Thyroid gland (tissue), 4 donors: ENCODE measurements at places on chromosomes 1 and 21. TPM values are rescaled to one million over a fixed set of nuclear protein-coding genes. Genes with fewer than 3 reads are reported as not detected.

DNA sequence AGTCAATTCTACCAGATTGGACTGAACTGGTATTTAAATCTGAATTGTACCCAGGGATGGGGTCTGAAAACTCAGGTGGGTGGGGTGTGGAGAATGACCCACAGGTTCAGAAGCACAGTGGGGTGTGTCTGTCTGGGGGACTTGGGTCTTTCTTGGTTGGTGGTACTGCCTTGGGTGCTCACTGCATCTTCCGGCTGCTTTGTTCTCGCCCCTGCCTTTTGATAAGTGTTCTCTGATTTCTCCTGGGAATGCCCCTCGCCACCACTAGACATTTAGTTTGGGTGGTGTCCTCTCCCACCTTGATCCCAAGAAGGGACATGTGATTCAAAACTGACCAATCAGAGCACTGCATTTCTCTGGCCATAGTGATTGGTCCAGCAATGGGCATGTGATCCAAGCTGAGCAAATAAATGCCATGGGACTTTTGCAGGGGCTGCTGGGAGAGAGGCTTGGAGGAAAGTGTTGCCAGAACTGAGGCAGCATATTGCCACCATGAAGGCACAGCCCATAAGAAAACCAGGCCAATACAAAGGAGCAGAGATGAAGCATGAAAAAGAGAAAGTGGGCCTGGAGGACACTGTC lies 270.5 kb downstream of the NPHP4 start:
- H3K36me3 ChIP-seq: no peaks in the 10 kb centered on the region
- H3K4me1 ChIP-seq: no peaks in the 10 kb centered on the region
- no peak for DNase-seq
- no peak overlapping the region for H3K4me3 ChIP-seq
- no peak overlapping the region for H3K27ac ChIP-seq

The SPAG17 gene
- 14.6 TPM for total RNA-seq

GRCh38 chr1:172203135-172203823 lies 217.2 kb upstream of the C1orf105 start:
- no peaks in the 10 kb centered on the region for H3K4me1 ChIP-seq
- H3K27ac ChIP-seq: no peak overlapping the region
- H3K4me3 ChIP-seq: no peak overlapping the region
- H3K27me3 ChIP-seq: no peaks in the 10 kb centered on the region
- no peaks in the 10 kb centered on the region for H3K36me3 ChIP-seq

The TMEM269 gene
- not detected for total RNA-seq
